ENCODE measurements at places on chromosomes 2 and 18.

GRCh38 chr2:219272995-219273394, 6.2 kb upstream of the DNAJB2 start:
- DNase-seq = no peak

DNA sequence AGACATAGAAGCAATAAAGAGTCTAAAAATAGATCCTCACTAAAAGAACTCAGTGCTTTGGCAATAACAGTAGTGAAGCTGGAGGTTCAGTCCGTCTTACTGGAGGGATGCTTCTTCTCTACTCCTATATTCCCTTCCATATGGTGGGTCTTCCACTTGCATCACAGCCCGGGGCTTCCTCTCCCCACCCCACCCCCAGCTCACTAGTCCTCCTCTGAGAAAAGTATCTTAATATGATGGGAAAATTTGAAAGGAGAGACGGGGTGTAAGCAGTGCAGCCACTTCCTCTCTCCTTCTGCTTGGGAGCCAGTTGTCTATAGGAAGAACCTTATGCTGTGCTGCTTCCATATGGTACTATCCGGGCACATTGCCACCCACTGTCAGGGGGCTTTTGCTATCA, 57.2 kb upstream of the SPOPL start:
- DNase-seq = no peak

GRCh38 chr2:239187464-239188253, 213.2 kb downstream of the HDAC4 start:
- DNase-seq = no peak

GRCh38 chr18:26821181-26821580, 44.3 kb downstream of the AQP4 start:
- no peak for DNase-seq

- DNase-seq = no peak
Measured at GRCh38 chr18:24214144-24214543, 75.3 kb downstream of the CABYR start.

DNA sequence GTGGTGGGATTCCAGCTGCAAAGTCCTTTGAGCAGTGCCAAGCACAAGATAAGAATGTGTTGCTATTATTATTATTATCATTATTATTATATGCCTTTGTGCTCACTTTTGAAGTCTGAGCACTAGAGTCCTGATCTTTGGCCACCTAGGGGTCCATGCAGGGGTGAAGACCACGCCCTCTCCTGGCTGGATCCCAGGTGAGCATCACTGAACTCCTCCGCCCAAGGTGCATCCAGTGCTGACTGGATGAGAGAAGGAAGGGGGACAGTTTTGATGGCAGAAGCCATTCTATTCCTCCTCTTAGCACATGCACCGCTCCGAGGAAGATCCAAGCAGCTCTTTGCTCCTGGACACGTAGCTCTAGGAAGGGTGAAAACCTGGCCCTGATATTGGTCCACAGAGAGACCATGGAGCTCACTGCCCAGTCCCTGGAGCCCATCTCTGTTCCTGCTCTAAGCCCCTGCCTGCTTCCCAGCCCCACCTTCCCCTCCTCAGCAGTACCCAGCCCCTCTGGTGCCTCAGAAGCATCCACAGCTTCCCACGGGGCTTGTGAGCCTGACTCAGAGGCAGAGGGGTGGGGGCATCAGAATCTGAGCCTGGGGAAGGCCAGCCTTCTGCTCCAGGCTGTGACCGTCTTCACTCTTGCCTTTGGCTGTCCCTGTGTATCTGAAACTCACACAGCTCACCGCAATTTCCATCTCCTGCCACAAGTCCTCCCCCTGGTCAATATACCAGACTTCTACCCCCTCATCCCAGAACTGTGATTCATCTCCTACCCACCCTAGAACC, 45.4 kb downstream of the MCFD2 start:
- no peak for DNase-seq

GRCh38 chr2:56313500-56313921, 129.7 kb downstream of the CCDC85A start:
- no peak for DNase-seq

DNA sequence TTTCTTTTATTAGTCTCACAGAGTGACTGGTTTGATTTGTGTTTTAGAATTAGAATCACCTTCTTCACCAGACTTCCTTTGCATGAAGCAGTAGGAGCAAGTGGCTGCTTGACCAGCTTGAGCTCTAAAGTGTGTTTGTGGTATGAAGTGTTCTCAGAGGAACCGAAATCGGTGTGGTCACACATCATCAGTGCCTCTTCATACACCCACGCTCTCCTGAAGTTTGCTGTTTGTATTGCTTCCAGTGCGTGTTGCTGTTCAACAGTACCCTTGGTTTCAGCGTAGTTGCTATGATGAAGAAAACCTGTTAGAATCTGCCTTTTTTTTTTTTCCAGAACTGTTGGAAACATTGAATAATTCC, 77.9 kb downstream of the LIMS1 start:
- no peak for DNase-seq

- DNase-seq = peak; percentile 71
Measured at GRCh38 chr18:48333563-48333962, 75.6 kb downstream of the ZBTB7C start.

DNA sequence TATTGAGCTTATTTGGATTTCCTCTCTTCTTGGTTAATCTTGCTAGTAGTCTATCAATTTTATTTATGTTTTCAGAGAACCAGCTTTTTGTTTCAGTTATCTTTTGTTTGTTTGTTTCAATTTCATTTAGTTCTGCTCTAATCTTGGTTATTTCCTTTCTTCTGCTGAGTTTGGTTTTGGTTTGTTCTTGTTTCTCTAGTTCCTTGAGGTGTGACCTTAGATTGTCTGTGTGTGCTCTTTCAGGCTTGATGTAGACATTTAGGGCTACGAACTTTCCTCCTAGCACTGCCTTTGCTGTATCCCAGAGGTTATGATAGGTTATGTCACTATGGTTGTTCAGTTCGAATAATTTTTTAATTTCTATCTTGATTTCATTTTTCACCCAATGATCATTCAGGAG, 141.6 kb downstream of the ZNF236 start:
- DNase-seq = no peak

GRCh38 chr2:127562936-127563335, 27.5 kb downstream of the MYO7B start:
- no peak for DNase-seq

- no peak for DNase-seq
Measured at GRCh38 chr2:71743995-71744675, 290.8 kb downstream of the DYSF start.

GRCh38 chr2:32860385-32860784, 86.4 kb upstream of the LTBP1 start:
- DNase-seq = no peak

- no peak for DNase-seq
Measured at GRCh38 chr2:27839022-27839618, 51.1 kb downstream of the RBKS start.

- no peak for DNase-seq
Measured at GRCh38 chr18:7417727-7418126, 149.4 kb upstream of the PTPRM start.

DNA sequence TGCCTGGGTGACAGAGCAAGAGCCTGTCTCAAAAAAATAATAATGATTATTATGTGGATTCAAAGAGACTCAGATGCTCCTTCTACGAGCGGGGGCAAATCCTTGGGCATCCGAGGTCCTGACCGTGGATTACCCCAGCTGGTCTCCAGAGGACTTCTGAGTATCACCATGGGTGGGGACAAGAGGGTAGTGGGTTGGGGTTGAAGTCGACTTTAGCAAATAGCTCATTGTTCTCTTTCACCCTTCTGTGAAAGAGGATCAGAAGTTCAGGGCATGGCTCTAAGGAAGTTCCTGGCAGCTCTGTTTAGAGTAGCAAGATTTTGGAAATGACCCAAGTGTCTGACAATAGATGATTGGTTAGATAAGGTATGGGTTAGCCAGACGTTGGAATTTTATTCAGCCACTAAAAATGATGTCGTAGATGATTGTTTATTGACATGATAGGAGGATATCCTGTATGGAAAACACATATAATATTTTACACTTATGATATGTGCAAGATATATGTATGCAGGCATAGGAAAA, 59.0 kb upstream of the SPRED2 start:
- DNase-seq = no peak

DNA sequence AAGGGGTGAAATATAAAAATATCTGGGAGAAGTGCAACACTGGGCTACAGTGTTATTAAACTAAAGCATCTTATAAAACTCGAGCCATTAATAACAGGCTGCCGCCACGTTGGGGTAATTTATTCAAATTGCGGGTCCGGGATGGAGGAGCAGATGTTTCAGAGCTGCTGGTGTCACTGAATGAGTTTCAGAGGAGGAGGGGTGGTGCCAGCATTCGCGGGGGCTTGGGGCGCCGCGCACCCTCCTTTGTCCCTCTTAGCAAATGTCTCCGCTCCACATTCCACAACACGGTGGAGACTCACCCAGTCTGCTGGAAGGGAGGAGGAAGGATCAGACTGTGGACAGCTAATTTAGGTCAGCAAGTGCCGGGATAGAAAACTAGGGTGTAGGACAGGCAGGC, 260.5 kb downstream of the CELF4 start:
- DNase-seq = no peak

GRCh38 chr2:30444273-30444672, 2.8 kb upstream of the LCLAT1 start:
- no peak for DNase-seq

DNA sequence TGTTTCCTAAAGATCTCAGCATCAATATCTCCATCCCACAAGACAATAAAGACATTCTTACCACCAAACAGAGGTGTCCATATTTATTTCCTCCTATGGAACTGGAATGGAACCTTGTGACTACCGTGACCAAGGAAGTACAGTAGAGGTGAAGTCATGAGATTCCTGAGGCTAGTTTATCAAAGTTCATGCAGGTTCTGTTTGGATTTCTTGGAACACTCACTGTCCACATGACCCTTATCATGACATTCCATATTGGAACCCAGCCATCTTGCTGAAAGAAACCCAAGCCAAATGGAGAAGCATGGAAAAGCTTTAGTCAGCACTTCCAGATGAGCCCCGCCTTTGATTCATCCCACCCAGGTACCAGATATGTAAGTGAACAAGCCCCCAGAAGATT, 516.0 kb upstream of the POU3F3 start:
- DNase-seq = no peak

DNA sequence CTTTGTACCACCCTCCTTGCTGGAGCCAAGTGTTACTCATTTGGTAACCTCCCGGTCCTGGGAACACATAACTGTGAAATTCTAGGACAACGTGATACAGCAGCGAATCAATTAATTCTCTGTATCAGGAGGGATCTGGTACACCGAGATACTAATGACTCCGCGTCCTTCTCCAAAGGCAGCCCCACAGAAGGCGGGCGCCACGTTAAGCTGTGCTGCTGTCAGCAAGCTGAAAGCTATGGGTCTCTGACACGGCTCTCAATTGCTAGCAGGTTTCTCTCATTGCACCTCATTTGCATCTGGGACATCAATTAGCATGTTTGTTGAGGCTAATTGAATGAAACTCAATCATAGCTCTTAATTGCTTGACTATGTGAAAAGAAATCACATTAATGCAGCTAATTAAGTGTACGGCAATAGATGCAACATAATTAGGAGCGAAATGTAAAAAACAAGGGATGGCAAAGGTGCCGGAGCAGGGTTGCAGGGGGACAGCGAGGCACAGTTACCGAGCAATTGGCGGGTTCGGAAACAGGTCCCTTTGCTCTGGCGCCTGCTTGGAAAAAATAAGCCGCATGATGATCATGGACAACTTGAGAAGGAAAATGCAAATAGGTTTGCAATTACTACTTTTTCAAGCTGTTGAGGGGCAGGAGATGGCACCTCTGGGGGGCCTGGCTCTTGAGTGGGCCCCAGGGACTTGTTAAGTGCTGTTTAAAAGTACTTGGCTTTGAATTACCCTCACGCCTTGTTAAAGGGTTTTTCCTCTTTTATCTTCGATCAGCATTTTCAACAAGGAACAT, 264.2 kb downstream of the GBX2 start:
- DNase-seq = no peak

GRCh38 chr18:595068-595467, 1.7 kb upstream of the CLUL1 start:
- DNase-seq = no peak

- DNase-seq = no peak
Measured at GRCh38 chr18:44500808-44501610, 179.7 kb upstream of the SETBP1 start.

GRCh38 chr18:31070206-31070605, 27.7 kb upstream of the DSC3 start:
- DNase-seq = no peak

GRCh38 chr18:11035376-11035775, 114.0 kb downstream of the PIEZO2 start:
- no peak for DNase-seq

DNA sequence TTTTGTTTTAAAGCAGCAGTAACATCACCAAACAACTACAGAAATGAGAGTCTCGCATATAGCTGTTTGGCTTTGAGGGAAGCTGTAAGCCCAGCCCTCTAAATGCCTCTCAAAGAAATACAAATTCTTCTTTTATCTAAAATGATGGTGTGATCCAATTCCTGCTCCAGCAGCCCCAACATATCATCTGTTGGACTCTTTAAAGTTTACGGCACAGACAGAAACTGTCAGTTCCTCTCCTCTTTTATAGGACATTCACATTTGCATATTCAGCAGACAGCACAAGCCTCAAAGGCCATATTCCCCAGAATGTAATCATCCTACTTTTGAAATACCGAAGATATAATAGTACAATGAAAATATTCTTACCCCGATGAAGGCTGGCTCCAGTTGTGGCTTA, 216.9 kb upstream of the REV1 start:
- DNase-seq = no peak

DNA sequence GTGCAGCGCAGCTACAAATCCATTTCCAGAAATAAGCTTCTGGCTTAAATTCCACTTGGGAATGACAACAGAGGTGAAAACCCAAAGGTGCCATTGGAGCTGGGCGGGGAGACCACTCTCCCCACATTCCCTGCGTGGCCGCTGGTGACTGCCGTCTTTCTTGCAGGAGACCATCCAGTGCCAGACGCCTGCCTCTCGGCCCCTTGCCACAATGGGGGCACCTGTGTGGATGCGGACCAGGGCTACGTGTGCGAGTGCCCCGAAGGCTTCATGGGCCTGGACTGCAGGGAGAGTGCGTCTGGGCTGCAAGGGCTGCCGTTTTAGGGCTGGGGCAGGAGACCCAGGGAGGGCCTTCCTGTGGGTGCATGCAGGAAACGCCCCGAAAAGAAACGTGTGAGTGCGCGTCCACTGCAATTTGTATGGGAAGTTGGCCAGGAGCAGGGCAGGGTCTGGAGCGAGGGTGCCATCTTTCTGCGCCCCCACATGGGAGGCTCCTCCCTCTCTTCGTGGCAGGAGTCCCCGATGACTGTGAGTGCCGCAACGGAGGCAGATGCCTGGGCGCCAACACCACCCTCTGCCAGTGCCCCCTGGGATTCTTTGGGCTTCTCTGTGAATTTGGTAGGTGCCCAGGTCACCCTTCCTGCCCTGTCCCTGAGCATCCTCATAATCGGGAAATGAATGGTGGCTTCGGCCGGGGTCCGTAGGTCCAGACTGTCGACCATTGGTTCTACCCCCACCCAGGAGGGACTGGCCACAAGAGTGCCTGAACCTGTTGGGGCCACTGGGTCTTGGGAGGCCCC, 49.9 kb downstream of the SNED1 start:
- no peak for DNase-seq

DNA sequence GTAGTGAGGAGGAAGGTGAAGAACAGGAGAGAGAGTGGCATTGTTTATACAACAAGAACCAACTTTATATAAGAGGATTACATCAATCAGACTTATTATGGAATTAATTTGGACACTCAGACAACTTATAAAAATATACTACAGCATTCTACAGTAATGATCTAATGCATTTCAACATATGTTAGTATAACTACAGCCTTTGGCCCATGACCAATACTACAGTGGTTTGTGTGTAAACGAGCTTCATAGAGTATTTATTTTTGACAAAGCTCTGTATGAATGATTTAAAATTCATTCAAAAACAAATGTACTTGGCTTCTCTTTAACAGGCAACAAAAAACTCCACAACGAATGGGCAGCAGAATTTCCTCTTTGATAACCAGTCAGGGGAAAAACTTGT, 72.8 kb downstream of the ZNF521 start:
- DNase-seq = no peak

Measured in SHP77 (cell line).